ENCODE measurements at places on chromosomes 1 and 21.

DNA sequence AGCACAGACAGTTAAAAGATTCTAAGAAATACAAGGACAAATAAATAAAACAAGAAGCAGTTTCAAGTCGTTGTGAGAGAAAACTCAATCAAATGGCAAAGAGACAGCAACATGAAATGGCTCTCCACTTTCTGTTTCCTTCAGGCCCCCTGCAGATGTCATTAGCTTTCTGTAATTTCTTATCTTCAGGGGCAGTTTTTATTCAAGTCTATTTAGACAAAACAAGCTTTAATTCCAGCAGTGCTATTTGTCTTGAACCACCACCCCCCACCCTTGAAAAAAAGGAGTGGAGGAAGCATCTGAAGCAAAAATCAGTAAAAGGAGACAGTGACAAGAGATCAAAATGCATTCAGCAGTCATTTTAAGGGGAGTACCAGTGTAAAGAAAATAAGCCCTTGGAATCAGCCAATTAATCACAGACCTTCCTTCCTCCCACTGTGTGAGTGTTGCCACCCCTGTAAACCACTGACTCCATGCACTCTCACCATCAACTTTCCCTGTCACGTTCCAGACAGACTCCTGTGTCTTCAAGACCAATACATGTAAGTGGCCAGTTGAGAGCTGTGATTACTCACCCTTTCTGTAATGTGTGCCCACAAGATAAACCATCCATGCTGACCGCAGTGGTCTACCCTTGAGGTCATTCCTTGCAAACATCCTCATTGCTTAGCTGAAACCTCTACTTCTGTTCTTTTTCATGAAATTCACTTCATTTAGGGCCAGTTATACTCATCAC lies 136.1 kb upstream of the HOOK1 start:
- peak; percentile 75 for DNase-seq

DNA sequence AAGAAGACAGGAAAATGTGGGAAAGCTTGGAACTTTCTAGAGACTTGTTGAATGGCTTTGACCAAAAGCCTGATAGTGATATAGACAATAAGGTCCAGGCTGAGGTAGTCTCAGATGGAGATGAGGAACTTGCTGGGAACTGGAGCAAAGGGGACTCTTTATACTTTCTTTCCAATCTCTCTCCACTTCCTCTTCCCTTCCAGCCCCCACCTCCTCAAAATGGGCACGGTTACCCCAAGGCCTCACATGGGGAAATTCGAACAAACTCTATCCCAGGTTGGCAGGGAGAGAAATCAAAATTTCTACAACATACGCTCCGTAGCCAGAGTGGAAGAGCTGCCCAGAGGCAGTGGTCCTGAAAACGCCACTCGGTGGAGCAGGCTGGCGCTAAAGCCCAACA lies 15.2 kb downstream of the PPT1 start:
- DNase-seq: no peak

DNA sequence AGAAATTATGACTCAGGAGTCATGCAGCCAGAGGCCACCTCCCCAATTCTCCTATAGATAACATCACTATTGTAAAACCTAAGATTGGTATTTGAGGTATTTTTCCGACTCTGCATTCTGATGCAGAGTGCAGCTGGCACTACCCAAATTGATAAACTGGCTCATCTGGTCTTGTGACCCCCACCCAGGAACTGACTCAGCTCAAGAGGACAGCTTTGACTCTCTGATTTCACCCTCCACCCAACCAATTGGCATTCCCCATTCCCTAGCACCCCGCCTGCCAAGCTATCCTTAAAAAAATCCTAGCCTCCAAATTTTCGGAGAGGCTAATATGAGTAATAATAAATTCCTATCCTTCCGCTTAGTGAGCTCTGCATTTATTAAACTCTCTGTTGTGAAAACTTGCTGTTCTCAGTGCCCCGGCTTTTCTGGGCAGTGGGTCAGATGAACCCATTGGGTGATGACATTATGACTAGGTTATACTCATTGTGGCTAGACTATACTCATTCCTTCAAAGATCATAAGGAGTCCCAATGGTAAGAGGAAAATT lies 39.4 kb upstream of the EPS15 start:
- DNase-seq: no peak

- no peak for DNase-seq
Measured at GRCh38 chr1:157460381-157460780, 91.9 kb downstream of the FCRL5 start.

- no peak for DNase-seq
Measured at GRCh38 chr1:84844094-84844493, 48.9 kb downstream of the LPAR3 start.

- no peak for DNase-seq
Measured at GRCh38 chr1:158681606-158682005, 4.9 kb downstream of the SPTA1 start.

DNA sequence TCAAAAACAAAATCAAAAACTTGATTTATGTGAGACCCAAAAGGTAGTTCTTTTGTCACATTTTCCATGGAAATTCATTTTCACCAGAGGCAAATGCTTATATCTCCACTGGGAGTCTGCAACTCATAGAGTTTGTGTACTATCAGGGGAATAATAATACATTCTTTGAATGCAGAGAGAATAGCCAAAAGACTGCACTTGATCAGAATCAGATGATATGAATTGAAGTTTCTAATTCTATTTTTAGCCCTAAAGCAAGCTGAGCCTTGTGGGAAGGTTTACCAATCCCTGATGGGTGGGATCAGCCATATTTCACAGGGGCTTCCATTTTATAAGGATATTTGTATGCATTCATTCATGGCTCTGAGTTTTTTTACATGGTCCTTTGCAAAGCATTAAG lies 49.6 kb downstream of the TSEN15 start:
- no peak for DNase-seq

DNA sequence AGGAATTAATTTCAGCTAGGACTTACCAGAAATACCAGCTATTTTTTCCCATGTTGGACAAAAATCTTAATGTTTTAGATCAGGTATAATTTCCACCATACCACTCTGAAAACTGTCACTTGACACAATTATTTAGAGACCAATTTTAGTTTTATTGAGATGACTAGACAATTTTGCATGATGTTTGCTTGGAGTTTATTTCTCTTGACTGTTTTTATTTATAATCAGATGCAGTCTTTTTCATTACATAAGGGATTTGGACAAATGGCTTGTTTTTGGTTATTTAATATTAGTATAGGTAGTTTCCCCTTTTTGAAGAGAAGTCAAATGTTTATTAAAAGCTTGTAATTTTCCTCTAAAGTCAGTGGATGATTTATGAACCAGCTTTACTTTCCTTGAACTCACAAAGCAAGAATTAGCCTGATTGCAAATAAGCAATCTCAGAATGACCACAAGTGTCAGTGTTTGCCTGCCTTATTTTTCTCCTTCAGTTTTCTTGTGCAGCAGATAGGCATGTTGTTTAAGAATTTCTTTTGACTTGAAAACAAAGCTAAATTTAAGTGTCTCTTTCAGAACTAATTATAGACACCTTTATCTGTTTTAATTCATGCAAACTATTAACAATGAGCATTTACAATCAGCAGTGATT lies 3.8 kb upstream of the B3GALT2 start:
- no peak for DNase-seq

GRCh38 chr1:31505911-31506497 lies 70.3 kb upstream of the TINAGL1 start:
- peak; percentile 65 for DNase-seq

- no peak for DNase-seq
Measured at GRCh38 chr1:8070381-8070811, 44.3 kb upstream of the ERRFI1 start.

DNA sequence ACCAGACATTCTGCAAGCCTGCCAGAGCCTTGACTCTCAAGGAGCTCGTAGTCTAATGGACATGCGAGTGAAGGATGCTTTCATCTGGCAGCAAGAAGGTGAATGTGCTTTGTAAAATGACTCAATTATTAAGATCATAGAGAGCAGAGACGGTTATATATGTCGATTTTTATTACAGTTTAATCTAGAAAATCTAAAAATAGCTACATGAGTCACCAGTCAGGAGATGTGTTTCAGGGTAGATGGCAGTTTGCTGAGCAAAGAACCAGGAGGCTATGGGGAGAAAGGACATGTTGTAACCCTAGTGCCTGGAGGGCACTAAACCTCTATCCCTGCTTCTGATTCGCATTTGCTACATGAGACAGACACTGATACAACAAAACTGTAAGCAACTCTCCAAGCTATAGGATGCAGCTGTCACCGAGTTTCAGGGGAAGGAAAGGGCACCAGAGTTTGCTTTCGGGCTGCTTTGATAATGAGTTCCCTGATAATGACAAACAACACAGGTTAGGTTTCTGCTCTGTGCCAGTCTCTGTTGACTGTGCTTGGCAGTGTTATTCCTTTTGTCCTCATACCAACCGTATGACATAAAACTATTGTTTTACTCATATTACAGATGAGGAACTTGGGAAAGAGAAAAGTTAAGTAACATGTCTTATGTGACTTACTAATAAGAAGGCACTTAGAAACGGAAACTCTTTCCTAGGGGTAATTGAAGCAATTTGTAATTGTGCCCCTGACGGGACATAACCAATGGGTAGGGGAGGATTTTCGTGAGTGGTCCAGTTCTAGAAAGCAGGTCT lies 43.2 kb downstream of the C1orf198 start:
- DNase-seq: peak; percentile 57

- no peak for DNase-seq
Measured at GRCh38 chr1:100860397-100860991, 34.1 kb downstream of the EXTL2 start.

- no peak for DNase-seq
Measured at GRCh38 chr1:220330265-220330664, 58.0 kb upstream of the RAB3GAP2 start.

DNA sequence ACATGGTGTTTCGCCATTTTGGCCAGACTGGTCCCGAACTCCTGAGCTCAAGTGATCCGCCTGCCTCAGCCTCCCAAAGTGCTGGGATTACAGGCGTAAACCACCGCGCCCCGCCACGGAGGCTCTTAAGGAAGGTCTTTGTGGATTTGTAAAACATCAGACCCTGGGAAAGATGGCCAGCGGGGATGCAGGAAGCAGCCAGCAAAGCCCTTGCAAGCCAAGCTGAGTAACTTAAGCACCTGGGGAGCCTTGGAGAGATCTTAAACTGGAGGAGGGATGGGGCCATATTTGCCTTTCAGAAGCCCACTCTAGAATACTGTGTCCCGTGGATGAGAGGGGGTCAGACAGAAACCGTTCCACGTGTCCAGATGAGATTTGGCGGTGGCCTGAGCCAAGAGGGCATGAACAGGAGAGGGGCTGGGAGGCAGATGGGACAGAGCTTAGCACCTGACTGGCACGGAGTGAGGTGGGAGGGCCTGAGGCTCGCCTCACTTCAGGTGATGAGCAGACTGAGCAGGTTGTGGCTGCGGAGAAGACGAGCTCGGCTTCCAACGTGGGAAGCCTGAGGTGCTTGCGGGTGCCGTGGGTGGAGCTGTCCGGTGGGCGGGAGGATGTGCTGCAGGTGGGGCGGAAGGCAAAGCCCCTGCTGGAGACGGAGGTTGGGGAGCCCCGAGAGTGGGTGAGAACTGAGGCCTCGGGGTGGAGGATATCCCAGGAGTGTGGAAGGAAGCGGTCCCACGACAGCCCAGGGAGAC lies 11.7 kb downstream of the C1orf216 start:
- no peak for DNase-seq

DNA sequence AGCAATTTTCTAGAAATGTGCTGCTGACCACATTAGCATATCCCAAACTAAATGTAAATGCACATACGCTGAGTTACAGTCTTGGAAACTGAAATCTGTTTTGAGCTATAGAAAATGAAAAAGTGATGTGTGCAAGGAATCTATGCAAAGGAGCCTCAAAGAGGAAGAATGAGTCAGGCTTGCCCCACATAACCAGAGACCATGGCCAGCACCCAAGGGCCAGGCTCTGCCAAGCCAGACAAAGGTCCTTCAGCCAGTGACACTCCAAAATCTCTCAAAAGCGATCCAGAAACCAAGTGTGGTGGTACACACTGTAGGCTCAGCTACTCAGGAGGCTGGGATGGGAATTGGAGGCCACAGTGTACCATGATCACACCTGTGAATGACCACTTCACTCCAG lies 195.2 kb downstream of the TOMM20 start:
- DNase-seq: peak; percentile 52

DNA sequence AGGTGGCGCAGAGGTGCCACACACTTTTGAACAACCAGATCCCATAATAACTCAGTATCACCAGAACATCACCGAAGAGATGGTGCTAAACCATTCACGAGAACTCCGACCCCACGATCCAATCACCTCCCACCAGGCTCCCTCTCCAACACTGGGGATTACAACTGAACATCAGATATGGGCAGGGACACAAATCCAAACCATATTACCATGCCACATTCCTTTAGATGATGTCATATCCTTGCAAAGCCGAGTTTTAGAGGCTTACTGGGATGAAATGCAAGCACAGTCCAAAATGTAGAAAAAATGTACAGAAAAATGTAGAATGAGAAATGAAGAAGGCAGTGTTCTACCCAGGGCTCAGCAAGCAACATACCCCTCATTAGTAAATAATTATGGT lies 64.7 kb downstream of the SGIP1 start:
- DNase-seq: peak; percentile 28

GRCh38 chr1:199696225-199696624 lies 331.3 kb upstream of the NR5A2 start:
- DNase-seq: no peak

DNA sequence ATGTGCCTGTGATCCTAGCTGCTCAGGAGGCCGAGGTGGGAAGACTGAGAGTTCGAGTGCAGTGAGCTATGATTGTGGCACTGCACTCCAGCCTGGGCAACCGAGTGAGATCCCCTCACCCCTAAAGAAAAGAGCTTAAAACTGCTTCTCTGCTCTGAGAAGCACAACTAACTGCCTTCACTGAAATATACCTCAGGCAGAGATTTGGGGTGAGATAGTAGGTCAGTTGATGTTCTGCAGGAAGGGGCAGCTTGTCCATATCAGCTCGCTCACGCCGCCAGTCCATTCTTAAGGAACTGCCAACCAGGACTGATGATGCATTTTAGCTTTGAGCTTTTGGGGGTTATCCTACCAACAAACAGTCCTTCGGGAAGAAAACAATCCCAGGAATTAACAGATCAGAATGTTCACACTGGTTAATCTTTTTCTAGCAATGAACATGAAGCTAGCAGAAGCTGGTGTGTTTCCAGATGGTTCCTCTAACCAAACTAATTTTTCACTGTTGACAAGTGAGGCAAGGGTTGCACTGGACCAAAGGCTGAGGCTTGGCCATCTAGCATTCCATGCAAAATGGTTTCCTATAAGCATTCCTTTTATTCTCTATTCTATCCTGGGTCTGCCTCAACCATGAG lies 31.6 kb downstream of the LHX4 start:
- no peak for DNase-seq

- DNase-seq: no peak
Measured at GRCh38 chr1:215600258-215600792, 33.2 kb downstream of the KCTD3 start.

DNA sequence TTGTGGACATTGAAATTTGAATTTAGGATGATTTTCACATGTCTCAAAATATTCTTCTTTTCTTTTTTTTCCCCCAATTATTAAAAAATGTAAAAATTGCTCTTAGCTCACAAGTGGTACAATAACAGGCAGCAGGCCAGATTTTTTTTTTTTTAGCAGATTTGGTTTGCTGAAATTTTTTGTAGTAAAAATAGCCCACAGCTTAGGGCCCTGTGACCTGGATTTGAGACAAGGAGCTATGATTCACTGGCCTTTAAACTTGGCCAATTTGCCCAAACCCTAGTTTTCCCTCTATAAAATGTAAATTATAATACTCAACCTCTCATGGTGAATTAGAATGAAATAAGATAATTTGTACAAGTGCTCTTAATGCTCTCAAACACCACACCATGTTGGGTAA lies 253.8 kb downstream of the DYRK1A start:
- DNase-seq: no peak

GRCh38 chr1:222202831-222203230 lies 345.1 kb downstream of the HHIPL2 start:
- DNase-seq: no peak
